ENCODE measurements at places on chromosomes 7 and 10. TPM values are rescaled to one million over a fixed set of nuclear protein-coding genes. Genes with fewer than 3 reads are reported as not detected.

OR2A42 gene
- total RNA-seq, result not detected

HOXA5 gene
- total RNA-seq, result 3.2 TPM

DPYSL4 gene
- 145 TPM for total RNA-seq

DENND11 gene
- total RNA-seq, result 33.7 TPM

NKX6-2 gene
- total RNA-seq, result 0.32 TPM

CLRN3 gene
- not detected for total RNA-seq

HTR5A gene
- not detected for total RNA-seq

POM121 gene
- 68.8 TPM for total RNA-seq

CCM2 gene
- 39.0 TPM for total RNA-seq

- no peak for DNase-seq
These were observed 53.4 kb upstream of the KIF5B start for GRCh38 chr10:32109603-32110002.

DNA sequence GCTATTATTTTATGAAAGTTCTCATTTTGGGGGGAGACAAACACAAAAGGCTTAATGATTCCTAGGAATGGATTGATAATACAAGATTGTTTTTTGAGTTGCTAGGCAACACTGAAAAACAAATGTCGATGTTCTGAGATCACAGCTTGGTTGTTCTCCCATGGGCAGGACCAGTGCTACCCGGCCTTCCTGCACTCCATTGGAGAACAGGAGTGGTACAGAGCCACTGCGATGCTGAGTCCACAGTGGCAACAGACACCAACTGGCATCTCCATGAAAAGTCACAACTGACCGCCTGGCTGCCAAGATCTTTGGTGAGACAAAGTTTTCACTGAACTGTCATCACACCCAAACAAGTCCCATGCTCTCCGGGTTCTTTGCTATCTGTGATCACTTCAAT is 68.9 kb upstream of the NMT2 start:
- no peak for DNase-seq

DNA sequence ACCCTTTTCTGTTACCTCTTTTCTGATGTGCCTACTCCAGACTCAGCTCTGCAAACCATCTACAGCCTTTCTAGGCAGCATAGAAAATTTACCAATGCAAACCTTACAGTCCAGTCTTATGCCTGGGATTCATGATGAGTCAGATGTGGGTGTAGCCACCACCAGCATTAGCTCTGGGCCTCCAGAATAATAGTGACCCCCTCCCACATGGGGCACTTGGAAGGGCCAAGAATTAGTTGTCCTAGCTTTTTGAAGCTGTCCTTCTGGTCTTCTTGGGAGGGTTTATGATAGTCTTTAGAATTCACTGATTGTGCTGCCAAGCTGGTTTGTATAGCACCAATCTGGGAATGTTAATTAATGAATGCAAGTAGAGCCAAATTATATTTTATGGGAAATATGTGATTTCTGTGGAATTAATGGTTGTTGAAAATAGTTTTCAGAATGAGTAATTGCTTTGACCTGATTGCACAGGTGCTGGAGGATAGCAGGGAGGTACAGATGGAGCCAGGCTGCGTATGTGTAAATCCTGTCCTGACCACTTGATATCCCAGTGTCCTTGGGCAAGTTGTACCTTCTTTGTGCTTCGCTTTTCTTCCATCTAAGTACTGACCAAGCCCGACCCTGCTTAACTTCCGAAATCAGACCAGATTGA is 94.8 kb downstream of the CPED1 start:
- no peak for DNase-seq

DNA sequence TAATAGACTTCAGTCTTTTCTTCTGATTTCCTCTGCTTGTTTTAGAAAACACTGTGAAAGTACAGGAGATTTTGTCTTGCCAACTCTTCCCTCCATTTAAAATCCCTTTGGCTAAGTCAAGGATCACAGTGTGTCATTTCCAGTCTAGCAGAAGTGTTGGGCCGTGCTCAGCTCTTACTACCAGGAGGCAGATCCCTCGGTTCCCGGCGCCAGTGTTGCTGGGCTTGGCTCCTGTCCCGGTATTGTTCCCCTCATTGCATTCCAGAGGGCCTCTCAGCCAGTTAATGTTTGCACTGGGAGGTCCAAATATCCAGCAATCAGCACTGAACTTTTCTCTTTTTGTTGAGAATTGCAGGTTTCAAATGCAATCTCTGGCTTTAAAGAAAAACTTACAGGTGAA is 612.1 kb upstream of the MGMT start:
- DNase-seq, result no peak

DNA sequence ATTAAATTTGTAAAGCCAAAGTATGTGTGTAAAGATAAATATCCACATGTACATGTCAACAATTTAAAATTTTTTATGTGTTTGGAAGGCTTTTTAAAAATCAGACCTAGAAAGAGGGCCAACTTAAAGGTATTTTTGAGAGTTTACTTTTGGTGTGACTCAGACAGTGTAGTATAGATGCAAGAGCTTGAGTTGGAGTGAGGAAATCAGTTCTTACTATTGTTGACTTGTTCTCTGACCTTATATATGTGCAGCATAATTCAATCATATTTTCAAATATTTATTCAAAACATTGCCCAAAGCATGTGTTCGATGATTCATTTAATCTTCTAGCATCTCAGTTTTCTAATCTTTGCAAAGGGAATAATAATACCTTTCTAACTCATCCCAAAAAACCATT is 243.7 kb upstream of the PRKCQ start:
- no peak for DNase-seq

DNA sequence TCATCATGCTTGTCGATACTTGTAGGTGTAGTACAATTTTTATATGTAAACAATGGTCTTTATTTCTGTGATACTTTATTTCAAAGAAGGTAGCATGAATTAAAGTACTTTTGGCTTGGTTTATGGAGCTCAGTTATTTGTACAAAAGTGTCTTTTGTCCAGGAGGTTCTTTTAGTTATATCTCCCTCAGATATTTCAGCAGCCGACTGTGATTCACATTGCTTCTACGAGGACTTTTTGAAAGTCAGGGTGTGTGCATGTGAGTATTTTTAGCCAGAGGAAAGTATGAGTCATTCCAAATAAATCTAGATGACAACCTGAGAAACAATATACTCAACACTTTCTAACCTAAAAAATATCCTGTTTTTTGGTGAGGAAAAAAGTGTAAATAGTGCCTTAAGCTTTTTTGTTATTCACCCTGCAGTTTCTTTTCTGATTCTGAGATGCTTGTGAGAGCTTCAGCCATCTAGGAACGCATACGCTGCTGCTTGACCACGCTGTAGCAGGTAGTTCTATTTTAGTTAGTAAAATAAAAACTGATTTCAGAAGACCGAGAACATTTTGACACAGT is 595 bp upstream of the SUN1 start:
- no peak for DNase-seq

- DNase-seq, result no peak
These were observed 1.2 kb upstream of the ZEB1 start for GRCh38 chr10:31317652-31318381.

DNA sequence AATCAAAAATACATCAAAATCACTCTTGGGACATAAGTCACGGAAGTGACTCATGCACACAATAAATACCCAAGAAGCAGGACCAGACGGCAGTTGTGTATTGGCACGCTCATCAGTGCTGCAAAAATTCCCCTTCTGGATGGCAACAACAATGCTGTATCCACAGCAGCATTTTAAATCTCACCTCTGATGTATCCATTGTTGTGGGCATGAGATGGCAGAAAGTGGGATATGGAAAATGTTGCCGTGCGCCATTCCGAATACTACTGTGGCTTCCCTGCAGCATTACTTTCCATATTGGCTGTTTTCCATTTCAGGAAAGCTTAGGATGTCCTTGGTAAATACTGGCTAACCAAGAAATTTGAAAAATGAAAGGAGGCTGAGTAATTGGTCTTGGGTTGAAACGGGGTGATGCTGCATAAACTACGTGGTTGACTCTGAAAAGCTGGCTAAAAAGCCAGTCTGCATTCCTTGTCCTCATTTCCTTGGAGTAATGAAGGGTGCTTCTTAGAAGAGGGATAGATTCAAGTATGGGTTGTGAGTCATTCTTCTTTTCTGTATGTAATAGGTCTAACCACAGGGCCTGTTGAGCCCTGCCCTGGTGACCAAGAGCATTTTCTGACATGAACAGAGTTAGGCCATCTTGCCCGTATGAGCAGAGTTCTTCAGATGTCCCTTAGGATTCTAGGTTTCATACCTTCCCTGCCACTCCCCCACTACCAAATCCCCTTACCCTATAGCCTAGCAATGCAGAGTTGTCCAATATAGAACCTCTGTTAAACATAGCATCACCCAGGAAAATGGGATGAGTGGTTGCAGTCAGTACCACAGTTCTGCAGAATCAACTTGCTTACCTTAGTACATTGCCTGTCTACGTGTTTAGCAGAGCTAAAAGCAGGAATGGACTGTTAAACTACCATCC is 36.3 kb upstream of the TOMM7 start:
- DNase-seq, result no peak

- peak; percentile 9 for DNase-seq
These were observed 822 bp downstream of the ZNF800 start for GRCh38 chr7:127391591-127392181.

DNA sequence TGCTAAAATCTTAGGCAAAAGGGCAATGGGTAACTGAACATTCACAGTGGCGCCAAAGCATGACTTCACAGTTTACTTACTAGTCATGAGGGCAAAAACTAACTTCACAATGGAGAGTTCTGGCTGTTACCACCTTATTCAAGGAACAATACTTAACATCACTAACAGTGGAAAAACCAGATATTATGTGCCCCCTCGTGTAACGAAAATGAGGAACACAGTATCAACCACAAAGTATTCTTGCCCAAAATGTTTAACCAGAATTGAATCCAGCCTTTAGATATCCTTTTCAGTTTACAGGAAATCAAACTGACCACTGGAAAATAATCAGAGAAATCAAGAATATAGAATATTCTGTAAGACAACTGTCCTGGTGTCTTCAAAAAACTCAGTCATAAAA is 9.5 kb downstream of the C7orf25 start:
- DNase-seq, result no peak

- no peak for DNase-seq
These were observed 41.4 kb upstream of the GHITM start for GRCh38 chr10:84097787-84098353.

GRCh38 chr10:25815999-25816768 is 117.8 kb upstream of the MYO3A start:
- DNase-seq, result no peak

DNA sequence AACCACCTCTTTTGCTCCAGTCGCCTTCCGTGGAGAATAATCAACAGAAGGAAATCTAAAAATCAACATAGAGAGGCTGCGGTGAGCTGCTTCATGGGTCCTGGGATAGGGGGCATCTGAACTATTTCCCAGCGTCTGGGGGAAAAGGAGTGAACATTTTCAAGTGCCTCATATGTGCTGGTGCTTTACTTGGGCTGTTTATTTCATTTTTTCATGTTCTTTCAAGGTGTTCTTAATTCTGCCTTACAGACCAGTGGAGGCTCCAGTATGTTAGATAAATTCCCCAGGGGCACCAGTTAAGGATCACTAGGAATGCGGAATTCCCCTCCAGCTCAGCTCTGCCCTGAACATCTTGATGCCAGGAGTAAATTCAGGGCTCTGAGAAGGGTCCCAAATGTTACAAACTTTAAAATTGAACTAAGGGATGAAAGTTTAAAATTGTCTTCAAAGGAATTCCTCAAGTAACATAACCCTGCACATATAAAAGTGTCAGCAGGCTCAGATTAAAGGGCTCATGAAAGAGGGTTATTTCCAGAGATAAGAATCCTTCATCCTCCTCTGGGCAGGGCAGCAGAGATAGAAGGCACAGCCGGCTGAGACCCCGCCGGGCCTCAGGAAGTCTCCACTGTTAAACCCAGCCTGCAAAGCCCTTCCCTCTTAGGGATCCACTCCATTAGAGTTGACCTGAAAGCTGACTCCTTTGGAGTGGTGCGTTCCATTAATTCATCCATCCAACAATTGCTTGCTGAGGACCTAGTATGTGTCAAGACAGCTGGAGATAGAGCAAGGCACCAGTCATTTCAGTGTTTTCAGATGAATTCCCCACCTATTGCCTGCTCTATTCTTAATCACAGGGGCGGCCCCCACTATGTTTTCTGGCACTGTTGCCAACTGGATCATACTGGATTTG is 345.8 kb downstream of the KCNMA1 start:
- DNase-seq, result no peak

DNA sequence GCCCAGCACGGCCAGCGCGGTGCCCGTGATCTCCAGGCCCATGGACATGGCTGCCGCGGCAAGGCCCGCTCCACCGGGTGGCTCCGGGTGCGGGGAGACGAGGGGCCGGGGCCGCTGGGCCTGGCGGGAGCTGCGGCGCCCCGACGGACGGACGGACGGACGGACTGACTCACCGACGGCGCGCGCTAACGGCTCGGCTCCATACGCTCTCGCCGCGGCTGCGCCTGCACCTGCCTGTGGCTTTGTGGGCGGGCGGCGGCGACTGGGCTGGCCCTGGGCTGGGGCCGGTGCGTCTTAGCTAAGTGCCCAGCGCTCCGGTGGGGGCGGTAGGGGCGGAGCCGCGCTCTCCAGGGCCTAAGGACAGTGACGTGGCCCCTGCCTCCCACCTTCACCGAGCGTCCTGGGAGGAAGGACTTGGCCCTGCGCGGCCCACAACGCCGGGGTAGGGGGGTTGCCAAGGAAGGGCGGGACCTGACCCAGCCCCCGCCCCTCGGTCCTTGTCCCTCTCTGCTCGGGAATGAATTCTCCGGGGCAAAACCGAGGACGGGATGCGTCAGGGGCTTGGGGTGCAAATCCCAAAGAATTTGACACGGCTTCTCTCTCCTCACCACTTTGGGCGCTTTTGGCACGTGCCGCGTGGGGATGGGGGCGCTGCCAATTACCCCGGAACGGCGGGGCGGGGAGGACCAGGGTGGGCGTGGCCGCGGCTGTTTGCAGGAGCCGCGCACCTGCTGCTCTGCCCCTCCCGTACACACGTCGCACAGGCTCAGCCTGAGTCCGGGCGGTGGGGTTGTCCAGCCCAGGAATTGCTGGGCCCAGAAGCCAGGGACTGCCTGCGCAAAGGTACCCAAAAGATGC is at the start of gene CLDN3:
Gene CLDN3, minus strand, starts transcription at position 269 of the 858 bp plus-strand sequence. Its CDS starts 221 bp downstream, at position 48.
- DNase-seq, result no peak

DNA sequence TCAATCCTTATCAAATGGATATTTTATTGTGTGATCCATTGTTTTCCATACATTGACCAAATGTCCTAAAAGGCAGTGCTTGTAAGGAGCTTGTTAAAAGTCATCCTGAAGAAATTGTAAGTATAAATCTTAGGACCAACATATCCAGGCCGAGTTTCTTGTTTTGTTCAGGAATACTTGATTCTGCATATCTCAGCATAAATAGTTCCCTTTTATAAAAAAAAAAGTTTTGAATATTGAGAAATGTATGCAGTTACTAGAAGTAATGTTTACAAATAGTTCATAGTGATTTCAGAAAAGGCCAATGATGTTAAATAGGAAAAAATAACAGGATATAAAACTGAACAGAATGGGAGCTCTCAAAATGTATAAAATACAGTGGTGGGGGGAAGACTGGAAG is 6.6 kb downstream of the GRID1 start:
- no peak for DNase-seq
